ENCODE measurements at places on chromosomes 13 and 19. TPM values are rescaled to one million over a fixed set of nuclear protein-coding genes. Genes with fewer than 3 reads are reported as not detected.

Gene XAB2
- total RNA-seq: 28.7 TPM

Gene SIAH3
- total RNA-seq: not detected

Gene UTP14C
- 15.2 TPM for total RNA-seq

Gene TEX29
- total RNA-seq: not detected

Gene PDCD2L
- 20.4 TPM for total RNA-seq

Gene ZNF506
- total RNA-seq: 4.6 TPM

Gene ZNF558
- total RNA-seq: 3.3 TPM

Gene NTN5
- total RNA-seq: not detected

All from thoracic aorta endothelial cell (primary cell).